ENCODE measurements at places on chromosomes 7 and 10.

DNA sequence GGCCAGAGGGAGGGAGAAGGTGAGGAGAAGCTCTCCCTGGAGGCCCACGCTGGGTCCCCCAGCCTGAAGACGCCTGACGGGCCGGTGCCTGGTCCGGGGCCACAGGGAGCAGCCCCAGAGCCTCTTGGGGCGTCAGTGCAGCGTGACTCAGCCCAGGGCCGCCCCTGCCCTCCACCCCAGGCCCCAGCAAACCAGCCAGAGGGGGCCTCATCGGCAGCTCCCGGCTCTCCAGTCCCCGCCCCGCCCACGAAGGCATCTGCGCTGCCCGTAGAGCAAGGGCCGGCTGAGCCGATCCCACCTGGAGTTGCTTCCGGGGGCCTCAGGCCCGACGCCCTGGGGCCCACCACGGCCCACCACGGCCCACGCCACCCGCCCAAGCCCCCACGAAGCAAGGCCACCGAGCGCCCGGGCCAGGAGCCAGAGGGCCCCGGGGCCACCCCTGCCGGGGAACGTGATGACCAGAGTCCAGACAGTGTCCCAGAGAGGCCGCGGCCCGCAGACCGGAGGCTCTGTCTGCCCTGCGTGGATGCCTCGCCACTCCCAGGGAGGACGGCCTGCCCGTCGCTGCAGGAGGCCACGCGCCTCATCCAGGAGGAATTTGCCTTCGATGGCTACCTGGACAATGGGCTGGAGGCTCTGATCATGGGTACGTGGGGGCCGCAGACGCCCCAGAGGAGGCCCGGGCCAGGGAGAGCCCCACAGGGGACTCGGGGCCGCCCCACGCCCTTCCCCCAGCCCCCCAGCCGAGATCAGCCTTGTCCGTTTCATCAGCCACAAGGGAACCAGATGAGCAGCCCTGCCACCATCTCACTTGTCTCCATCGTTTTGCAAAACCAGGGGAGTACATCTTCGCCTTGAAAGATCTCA is 31.2 kb upstream of the UTF1 start:
- no peak for DNase-seq

GRCh38 chr10:100364735-100365391 is 17.8 kb downstream of the SCD start:
- DNase-seq: no peak

DNA sequence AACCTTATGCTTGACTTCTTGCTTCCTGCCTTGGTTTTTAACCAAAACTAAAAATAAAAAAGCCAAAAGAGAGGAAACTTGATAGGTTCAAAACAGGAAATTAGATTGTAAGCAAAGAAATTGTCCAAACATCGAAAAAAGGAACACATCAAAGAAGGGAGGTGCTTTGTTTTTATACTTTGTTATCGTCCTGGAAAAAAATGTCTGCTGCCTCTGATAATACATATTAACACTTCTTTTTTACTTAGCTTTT is 286.6 kb upstream of the C7orf33 start:
- DNase-seq: no peak

DNA sequence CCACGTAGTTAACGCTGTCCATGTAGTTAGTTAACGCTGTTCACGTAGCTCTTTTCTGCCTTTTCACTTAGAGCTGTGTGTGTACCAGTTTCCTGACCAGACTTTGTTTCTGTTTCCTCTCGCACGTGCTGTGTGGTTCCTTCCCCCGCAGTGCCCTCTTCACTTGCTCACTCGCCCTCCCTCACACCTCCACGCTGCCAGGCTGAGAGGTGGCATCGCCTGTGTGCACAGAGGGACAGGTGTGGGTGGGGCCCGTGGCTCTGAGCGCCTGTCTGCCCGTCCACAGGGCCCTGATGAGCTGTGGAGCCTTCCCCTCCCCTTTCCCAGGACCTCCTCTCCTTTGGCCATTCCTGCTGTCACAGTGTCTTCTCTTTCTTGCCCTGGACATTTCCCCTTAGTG is 30.6 kb downstream of the WDR37 start:
- no peak for DNase-seq

DNA sequence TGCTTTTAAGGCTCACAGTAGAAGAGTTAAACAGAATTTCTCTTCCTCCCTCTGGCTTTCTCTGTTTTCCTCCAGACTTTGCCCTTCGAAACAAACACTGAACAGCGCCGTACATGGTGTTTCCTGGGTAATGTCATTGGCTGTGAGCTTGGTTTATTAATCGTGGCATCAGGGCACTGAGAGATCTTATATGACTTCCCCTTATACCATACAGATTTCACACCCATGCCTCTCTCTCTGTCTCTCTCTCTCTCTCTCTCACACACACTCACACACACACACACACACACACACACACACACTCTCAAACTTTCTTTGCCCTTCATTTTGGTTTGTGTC is 195.5 kb downstream of the CREB5 start:
- DNase-seq: no peak

DNA sequence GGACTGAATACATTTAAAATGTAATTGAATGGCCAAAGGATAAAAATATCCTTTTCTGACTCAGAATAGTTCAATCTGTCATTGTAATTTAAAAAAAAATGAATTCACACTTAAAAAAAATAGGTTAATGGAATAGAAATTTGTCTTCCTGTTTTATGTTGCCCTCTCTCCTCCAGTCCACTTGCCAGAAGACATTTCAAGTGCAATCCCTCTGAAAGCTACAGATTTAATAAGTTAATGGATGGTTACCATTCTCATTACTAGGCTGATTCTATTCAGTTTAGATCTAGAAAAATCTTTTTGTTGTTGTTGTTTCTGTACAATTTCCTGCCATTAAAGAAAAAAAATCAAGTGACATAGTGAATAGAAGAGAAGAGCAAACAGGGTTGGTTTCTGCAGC is 142.9 kb downstream of the SKAP2 start:
- no peak for DNase-seq

GRCh38 chr10:132383751-132384196 is 13.2 kb upstream of the PWWP2B start:
- DNase-seq: no peak

DNA sequence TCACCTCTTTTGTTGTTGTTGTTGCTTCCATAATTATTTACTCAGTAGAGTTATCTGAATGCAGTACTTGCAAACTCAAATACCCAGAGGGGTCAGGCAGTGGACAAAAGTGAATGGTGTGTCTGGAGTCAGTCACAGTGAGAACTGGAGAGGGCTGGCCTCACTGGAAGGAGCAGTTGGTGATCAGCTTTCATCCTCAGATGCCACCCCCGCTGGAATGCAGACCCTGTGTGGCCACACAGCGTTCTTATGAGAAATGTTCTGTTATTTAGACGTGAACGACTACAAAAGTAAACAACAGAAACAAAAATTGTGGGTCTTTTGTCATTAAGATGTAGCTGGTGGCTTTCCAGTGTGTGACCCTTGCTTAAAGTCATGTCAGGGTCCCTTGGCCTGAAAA is 29.6 kb upstream of the VPS41 start:
- no peak for DNase-seq

DNA sequence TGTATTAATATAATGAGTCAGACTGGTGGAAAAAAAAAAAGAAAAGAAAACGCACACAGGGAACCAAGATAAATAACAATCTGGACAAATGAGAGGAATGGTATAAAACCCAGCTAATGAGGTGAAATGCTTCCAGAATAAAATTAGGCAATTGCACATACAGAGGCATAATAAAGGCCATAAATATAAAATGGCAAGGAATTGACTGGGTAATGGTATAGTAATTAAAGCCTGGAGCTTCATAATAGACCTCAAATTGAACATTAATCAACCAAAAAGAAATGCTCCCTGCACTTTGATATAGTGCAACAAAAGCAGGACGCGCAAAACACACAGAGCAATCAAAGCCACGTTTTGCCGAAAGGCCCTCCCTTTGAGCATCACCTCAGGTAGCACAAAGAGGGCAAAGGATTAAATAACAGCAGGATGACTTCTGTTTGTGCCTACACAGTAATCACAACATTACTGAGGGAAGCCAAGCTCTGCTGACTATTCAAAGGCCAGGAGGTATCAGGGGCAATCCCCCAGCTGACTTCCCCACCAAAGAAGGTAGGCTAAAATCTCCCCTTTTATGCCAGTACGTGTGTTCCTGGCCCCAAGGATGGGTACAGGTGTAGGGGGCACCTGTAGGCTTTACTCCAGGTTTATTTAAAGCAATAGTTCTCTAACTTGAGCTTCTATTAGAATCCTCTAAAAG is 343.7 kb downstream of the ELMO1 start:
- DNase-seq: no peak

DNA sequence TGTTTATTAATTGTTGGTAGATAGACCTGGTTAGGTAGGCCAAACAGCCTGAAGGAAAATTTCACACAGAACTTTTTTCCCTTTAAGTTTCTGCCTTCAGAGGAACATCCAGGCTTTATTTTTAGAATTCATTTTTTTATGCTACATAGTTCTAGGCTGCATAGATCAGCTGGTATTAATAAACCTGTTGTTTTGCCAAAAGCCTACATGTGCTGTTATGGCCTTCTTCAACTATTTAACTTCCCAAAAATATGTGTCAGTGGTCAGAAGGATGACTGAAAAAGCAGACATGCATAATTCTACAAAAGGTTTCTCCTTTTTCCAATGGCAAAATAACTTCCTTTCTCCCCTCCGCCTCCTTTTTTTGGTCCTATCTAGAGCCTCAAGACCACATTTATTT is 303.0 kb upstream of the DKK1 start:
- DNase-seq: no peak

DNA sequence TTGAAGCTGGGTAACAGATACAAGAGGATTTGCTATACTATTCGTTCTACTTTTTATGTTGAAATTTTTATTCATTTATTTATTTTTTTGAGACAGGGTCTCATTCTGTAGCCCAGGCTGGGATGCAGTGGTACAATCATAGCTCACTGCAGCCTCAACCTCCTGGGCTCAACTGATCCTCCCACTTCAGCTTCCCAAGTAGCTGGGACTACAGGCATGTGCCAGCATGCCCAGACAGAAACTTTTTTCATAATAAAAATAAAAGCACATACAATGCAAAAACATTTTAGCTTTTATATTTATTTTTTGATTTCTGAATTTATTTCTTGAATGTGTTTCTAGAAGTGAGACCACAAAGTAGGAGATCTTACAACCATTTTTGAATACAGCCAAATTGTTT is 71.2 kb downstream of the FANK1 start:
- DNase-seq: no peak

GRCh38 chr7:86664486-86664885 is 20.8 kb downstream of the GRM3 start:
- no peak for DNase-seq

- DNase-seq: no peak
These were observed 28.9 kb upstream of the PCGF5 start for GRCh38 chr10:91191584-91191919.
